ENCODE measurements at places on chromosomes 16 and 17.

- no peak for DNase-seq
Measured at GRCh38 chr16:30805056-30805369, 18.0 kb upstream of the ZNF629 start.

GRCh38 chr16:30041841-30042240 is 10.8 kb upstream of the TLCD3B start:
- no peak for DNase-seq

GRCh38 chr17:11130367-11130766 is 110.6 kb upstream of the SHISA6 start:
- DNase-seq: no peak

GRCh38 chr16:88063211-88063773 is 112.1 kb downstream of the BANP start:
- no peak for DNase-seq

- no peak for DNase-seq
Measured at GRCh38 chr16:31819948-31820347, 53.7 kb upstream of the ZNF267 start.

DNA sequence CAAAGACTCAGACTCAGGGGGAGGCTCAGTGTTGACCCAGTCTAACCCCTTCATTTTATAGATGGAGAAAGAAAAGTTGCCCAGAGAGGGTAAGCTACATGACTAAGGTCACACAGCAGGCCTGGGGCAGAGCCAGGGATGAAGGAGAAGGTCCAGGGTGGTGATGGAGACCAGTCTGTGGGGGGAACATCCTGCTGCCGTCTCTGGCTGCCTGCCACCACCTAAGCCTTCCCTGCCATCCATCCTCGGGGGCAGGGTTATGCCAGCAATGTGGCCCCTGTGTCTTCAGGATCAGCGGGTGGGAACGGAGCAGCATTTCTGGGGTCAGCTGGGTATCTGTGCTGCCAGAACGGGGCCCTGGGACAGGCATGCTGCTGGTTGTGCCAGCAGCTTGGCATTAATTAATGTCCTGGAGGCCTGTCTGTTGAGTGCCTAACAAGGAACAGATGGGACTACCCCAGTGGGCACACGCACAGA is 5.5 kb downstream of the DOK4 start:
- no peak for DNase-seq
